ENCODE measurements at places on chromosomes 13 and 19. TPM values are rescaled to one million over a fixed set of nuclear protein-coding genes. Genes with fewer than 3 reads are reported as not detected.

DNA sequence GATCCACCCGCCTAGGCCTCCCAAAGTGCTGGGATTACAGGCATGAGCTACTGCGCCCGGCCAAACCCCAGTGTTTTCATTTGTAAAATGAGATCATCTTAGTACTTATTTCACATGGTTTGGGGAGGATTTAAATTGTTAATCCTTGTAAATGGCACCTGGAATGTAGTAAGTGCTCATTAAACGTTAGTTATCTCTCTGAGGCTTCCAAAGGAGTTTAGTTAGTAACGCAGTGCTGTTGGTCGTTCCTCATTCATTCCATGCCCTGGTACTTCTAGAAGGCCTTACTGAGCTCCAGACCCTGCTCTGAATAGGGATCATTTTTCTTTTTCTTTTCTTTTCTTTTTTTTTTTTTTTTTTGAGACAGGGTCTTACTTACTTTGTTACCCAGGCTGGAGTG lies 5.2 kb downstream of the CPT1C start:
- H3K4me1 ChIP-seq: peaks cover 5% of the 10 kb centered on the region
- H3K27ac ChIP-seq: no peak overlapping the region
- H3K36me3 ChIP-seq: no peaks in the 10 kb centered on the region

The KLK2 gene
- not detected for total RNA-seq

DNA sequence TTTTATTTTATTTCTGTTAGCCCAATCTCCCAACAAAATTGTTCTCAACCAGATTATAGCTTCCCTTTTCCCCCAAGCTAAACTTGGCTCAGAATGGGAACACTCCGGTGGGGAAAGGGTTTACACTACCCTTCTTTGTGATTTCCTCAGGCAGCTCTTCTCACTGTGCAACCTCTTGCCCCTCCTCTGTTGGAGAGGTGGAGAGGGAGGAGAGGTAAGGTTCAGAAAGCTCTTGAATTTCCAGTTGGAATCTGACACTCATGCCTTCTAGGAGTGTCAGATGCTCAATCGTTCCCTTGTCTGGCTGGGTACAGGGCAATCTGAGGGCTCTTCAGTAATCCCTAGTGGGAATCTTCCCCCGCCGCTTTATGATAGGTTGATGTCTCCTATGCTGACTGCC lies 486.1 kb upstream of the KLF12 start:
- no peak overlapping the region for H3K4me3 ChIP-seq
- no peak overlapping the region for H3K27ac ChIP-seq
- no peaks in the 10 kb centered on the region for H3K27me3 ChIP-seq
- no peaks in the 10 kb centered on the region for H3K36me3 ChIP-seq

DNA sequence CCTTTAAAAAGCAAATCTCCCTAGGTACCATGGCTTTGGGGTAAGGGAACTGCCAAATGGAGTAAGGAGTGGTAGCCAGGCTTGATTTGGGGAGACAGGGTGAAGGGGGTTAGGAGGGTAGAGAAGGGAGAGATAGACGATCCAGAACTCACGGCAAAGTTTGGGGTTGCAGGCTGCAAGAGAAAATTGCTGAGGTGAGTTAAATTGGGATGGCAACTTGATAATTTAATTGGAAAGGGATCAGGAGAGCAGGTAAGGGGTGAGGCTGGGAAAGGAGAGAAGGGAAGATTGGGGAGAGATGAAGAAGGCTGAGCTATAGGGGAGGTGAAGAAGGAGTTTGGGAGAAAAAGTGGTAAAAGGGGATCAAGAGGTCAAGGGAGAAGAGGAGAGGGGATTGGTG lies 4.0 kb downstream of the IZUMO2 start:
- H3K27ac ChIP-seq: no peak overlapping the region
- no peaks in the 10 kb centered on the region for H3K27me3 ChIP-seq
- no peak overlapping the region for H3K4me3 ChIP-seq
- no peak for DNase-seq
- H3K36me3 ChIP-seq: no peaks in the 10 kb centered on the region

GRCh38 chr19:17687141-17687856 lies 855 bp downstream of the UNC13A start:
- no peaks in the 10 kb centered on the region for H3K36me3 ChIP-seq
- H3K4me1 ChIP-seq: no peaks in the 10 kb centered on the region
- H3K27ac ChIP-seq: peak overlapping the region; percentile 4

DNA sequence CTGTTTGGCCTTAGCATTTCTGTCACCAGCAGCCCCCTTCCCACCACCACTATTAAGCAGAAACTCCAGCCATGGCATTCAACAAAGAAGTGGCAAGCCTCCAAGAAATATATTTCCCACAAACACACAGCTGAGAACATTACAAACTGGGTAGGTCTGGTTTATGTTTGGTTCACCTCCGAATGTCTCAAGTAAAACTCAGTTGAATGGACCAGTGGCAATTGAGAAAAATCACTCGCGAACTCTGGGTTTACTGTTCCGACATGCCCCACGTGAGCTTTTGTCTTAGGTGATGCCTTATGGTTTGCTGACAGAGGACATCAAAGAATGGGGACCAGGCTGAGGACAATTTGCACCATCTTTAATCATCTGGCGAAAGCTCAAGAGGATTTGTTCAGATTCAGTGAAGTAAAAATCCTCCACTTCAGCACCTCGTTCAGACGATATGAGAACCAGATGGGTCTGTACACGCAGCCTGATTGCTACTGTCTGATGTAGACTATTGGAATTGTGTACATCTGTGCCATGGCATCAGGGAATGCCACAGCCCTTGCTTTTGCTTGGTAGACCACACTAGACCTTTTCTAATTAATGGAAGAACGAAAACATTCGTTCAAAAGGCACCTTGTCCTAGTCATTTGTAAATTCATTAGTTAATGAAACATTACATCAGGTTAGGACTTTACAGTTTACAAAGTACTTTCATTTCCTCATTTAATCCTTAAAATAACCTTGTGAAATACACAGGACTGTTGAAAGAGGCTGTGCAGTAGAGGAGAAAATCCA lies 59.4 kb downstream of the SLC10A2 start:
- no peak overlapping the region for H3K4me3 ChIP-seq
- DNase-seq: no peak
- H3K27me3 ChIP-seq: no peaks in the 10 kb centered on the region
- H3K36me3 ChIP-seq: no peaks in the 10 kb centered on the region

The CEACAM8 gene
- total RNA-seq: not detected

The MRPL57 gene
- total RNA-seq: 36.7 TPM

The HSD11B1L gene
- total RNA-seq: 116 TPM

DNA sequence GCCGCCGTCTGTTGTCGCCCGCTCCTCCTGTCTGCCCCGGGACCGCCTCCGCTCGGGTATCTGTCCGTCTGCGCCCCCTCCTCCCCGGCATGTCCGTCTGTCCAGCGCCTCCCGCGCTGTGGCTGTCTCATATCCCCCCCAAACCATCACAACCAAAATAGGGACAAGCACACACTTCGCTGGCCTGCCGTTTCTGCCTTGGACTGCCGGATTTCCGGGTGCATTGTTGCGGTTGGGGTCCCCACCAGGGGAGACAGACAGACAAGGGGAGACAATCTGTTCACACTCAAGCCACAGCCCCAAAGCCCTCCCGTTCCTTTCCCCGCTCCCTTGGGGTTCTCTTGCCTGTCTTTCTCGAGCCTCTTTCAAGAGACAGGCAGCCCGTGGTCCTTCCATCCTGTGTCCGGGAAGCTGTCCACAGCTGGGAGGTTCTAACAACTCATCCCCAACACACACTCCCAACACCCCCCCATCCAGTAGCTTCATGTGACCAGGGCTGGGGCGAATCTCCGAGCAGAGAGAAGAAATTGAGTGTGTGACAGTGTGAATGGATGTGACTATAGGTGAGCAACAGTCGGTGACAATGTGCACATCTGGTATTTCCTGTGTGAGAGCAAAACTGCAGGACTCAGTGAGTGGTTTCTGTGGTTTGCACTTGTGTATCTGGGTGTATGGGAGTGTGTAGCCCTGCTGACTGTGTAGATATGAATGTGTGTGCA lies 16.5 kb upstream of the FOSB start:
- H3K4me3 ChIP-seq: peak overlapping the region; percentile 66
- H3K36me3 ChIP-seq: no peaks in the 10 kb centered on the region
- peaks cover 31% of the 10 kb centered on the region for H3K4me1 ChIP-seq
- H3K27me3 ChIP-seq: no peaks in the 10 kb centered on the region
- peak overlapping the region; percentile 84 for H3K27ac ChIP-seq
- no peak for DNase-seq

- no peak overlapping the region for H3K4me3 ChIP-seq
- H3K27ac ChIP-seq: peak overlapping the region; percentile 57
- H3K27me3 ChIP-seq: no peaks in the 10 kb centered on the region
- DNase-seq: peak; percentile 83
- H3K4me1 ChIP-seq: peaks cover 7% of the 10 kb centered on the region
Measured at GRCh38 chr19:1220976-1221903, 15.7 kb downstream of the STK11 start.

DNA sequence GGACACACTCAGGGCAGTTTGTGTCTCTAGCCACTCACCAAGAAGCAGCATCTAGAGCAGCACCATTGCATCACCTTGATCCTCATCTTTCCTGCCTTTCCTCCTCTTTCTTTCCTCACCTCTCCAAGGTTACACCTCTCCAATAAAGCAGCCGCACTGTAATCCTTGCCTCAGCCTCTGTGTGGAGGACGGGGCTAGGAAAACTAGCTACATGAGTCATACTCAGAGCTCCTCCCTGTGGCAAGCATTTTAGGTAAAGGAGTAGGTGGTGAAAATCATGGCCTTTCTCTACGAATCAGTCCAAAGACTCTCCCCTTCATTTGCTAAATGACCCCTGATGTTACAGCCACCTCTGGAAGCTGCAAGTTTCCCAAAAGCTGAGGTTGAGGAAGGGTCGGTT lies 108.9 kb downstream of the DNAJC15 start:
- H3K27ac ChIP-seq: no peak overlapping the region
- no peak for DNase-seq
- no peak overlapping the region for H3K4me3 ChIP-seq
- H3K36me3 ChIP-seq: no peaks in the 10 kb centered on the region

DNA sequence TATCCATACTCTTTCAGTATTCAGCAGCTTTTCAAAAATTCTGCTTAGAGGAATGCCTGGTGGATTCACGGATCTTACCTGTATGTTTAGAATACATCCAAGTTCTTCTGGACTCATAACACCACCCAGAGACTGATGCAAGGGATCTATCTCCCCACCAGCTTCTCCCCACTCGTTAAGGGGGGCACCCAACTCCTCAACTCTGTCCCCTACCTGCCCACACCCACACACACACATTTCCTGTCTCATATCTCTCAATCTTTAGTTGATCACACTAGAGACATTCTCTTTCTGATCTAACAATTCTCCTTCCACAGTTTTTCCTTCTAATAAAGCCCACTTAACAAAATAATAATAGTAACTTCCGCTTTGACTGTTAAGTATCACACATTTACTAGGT lies 110.1 kb downstream of the DLEU7 start:
- DNase-seq: no peak
- no peak overlapping the region for H3K27ac ChIP-seq
- H3K27me3 ChIP-seq: no peaks in the 10 kb centered on the region
- H3K36me3 ChIP-seq: no peaks in the 10 kb centered on the region

The SLC7A10 gene
- total RNA-seq: not detected

GRCh38 chr13:27919659-27919933 lies 204 bp upstream of the PDX1 start:
- H3K27ac ChIP-seq: no peak overlapping the region
- peaks cover 49% of the 10 kb centered on the region for H3K27me3 ChIP-seq
- no peak for DNase-seq
- peaks cover 7% of the 10 kb centered on the region for H3K4me1 ChIP-seq
- H3K4me3 ChIP-seq: peak overlapping the region; percentile 61

- no peak overlapping the region for H3K27ac ChIP-seq
- DNase-seq: no peak
- peaks cover 18% of the 10 kb centered on the region for H3K36me3 ChIP-seq
- no peak overlapping the region for H3K4me3 ChIP-seq
- H3K4me1 ChIP-seq: peaks cover 3% of the 10 kb centered on the region
Measured at GRCh38 chr19:48833977-48834376, 2.3 kb downstream of the HSD17B14 start.

The WASF3 gene
- 14.3 TPM for total RNA-seq

The ASF1B gene
- total RNA-seq: 7.8 TPM

DNA sequence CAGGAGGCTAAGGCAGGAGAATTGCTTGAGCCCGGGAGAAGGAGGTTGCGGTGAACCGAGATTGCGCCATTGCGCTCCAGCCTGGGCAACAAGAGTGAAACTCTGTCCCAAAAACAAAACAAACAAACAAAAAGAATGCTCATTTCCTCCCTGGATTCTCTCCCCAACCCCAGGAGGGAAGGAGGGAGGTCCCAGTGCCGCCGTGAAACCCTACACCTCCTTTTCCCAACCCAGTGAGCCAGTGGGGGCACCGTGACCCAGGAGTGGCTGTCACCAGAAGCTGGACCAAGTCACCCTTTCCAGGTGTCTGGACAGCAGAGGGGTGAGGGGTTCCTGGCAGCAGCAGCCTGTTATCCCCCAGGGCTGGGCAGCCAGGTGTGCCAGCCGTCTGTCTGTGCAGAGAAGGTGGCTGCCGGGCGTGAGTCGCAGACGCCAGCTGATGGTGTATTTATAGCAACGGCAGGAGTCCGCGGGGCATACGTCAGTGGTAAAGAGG lies 23.5 kb downstream of the NFIC start:
- H3K4me1 ChIP-seq: peaks cover 18% of the 10 kb centered on the region
- no peaks in the 10 kb centered on the region for H3K27me3 ChIP-seq
- peaks cover 34% of the 10 kb centered on the region for H3K36me3 ChIP-seq
- H3K4me3 ChIP-seq: no peak overlapping the region

The LATS2 gene
- total RNA-seq: 49.0 TPM

Measured in ascending aorta (tissue), 2 donors.